ENCODE measurements at places on chromosomes 12 and 14.
A peak's percentile ranks its signal among the peaks of the same experiment; 100 is the strongest.

GRCh38 chr12:62683776-62684569 is 217.3 kb downstream of the MON2 start:
- no peak for DNase-seq

DNA sequence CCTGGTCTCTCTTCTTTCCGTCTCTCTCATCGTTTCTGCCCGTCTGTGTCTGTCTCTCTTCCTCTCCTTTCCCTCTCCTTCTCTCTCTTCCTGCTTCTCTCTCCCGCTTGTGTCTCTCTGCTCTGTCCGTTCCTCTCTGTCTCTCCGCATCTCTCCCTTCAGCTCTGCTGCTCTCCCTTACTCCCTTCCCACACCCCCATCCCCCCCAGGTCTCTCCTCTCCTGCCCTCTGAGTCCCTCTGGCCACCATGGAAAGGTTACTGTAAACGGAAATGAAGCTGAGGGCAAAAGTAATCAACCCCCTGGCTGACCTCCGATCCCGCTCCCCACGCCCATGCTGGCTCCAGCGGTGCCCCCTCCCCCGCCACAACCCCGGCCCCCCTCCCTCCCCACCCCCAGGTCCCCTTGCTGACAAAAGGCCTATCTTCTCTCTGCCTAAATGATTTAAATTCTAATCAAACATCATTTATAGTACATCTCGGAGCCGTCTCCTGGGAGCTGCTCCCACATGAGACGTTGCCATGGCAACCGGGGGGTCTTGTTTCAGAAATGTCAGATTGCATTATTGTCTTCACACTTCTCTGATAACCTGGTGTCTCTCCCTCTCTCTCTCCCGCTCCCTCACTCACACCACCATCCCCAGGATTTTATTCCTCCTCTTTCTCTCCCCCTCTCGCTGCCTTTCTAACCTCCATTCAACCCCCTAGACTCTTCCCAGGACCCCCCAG is 203.8 kb downstream of the RBM19 start:
- DNase-seq = peak; percentile 56

- DNase-seq = no peak
These were observed 444.8 kb downstream of the RGS6 start for GRCh38 chr14:72377016-72377415.

DNA sequence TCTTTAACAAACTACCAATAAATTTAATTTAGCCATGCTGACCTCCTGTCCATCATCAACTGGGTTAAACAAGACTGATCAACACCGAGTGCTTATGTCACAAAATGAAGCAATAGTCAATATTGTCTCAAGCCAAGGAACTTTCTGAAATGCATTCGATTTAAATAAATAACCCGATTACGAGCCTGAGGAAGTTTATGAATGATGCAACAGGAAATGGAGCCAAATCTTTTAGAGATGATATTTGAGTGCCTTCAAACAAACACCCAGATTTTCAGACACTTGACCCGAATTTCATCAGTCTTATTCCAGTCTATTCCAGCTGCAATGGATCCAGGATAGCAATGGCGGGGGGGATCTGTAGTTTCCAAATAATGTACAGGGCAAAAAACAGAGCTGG is 27.9 kb downstream of the FAR2 start:
- no peak for DNase-seq

DNA sequence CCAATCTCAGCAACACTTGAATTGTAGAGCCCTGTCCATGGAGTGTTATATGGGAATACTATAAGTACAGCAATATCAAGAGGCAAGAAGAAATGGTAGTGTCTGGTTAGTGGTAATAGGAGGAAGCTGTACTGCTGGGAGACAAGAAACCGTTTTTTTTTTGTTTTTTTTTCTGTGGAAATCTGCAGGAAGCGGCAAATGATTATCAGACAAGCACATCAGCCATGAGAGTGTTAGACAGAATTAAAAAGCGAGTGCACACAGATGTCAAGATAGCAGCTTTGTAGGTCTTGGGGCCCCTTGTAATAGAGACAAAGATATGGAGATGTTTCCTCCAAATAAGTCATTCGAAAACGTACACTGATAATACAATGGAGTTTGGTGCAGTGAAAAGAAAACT is 6.7 kb downstream of the TESPA1 start:
- DNase-seq = no peak
